ENCODE measurements at places on chromosomes 7 and 10.

DNA sequence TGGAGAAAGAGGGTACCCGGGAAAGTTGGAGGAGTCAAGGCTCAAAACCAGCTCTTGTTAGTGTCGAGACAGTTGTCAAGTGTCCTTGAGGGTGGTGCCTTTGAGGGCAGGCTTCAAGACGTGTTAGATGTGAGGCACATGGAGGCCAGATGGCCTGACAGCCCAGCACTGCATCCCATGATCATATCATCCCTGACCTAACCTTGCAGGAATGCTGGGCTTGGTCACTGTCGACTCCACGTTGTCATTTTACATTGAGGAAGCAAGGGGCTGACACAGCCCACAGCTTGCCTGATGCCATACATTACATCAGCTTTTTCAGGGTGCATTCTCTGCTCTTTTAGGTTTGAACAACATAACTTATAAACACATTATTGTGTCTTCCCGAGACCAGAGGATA lies 114.1 kb downstream of the ABCA13 start:
- DNase-seq: no peak

GRCh38 chr7:31767686-31768358 lies 80.8 kb downstream of the PPP1R17 start:
- no peak for DNase-seq

- no peak for DNase-seq
Observed at GRCh38 chr7:27185013-27185853, at the start of gene HOXA11. Gene HOXA11, minus strand, starts transcription at chr7:27185232. Its CDS starts 88 bp downstream, at chr7:27185144.

- no peak for DNase-seq
Observed at GRCh38 chr10:115956225-115957011, 316.6 kb downstream of the GFRA1 start.

GRCh38 chr7:69663911-69664832 lies 65.9 kb downstream of the AUTS2 start:
- no peak for DNase-seq

- no peak for DNase-seq
Observed at GRCh38 chr7:90723866-90724265, 127.7 kb downstream of the CDK14 start.

- no peak for DNase-seq
Observed at GRCh38 chr7:76278540-76278939, 23.9 kb upstream of the HSPB1 start.

DNA sequence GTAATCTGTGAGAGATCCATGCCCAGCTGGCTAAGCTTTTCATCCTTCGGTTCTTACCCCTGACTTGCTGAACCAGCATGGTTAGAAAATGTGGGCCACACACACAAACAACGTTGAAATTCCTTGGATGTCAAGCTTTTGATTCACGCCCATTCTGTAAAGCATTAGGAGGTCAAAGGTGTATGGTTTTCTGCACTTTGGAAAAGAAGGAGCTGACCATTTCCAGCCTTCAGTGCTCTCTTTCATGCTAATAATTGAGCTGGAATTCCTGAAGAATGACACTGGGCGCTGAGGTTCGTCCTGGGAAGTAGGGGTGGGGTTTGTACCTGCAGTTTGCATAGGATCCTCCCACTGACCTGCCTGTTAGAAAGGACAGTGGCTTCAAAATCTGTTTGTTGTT lies 23.1 kb downstream of the KLF6 start:
- no peak for DNase-seq

DNA sequence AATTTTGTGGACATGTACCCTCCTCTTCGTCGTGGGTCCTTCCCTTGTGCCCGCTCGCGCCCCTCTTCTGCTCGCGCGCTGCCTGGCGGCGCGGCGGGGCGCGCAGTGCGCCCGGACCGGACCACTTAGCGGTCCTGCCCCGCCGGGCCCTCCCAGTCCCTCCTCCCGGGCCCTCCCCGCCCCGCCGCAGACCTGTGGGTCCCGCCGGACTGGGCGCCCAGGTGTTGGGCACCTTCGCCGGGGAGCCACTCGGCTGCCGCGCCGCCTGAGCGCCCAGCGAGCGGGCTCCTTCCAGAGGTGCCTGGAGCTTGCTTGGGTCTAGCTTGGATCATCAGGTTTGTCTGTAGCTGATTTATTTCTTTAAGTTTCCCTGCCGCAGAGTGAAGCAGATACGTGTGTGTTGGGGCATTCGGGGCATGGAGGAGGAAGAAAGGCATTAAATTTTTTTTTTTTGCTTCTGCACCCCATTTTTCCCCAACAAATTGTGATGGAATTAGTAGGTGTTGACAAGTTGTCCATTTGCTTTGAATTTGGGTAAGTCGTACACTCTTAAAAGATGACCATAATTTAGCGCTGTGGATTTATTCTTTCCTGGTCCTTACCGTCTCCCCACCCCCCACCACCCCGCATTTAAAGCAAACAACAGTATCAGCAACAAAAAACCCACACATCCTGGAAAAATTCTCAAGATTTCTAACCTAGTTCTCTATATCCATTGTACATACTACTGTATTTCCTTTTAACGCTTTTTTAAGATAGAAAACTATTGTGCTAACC lies 905 bp downstream of the C1GALT1 start:
- no peak for DNase-seq

- DNase-seq: no peak
Observed at GRCh38 chr7:2813350-2814185, 30.5 kb downstream of the GNA12 start.

DNA sequence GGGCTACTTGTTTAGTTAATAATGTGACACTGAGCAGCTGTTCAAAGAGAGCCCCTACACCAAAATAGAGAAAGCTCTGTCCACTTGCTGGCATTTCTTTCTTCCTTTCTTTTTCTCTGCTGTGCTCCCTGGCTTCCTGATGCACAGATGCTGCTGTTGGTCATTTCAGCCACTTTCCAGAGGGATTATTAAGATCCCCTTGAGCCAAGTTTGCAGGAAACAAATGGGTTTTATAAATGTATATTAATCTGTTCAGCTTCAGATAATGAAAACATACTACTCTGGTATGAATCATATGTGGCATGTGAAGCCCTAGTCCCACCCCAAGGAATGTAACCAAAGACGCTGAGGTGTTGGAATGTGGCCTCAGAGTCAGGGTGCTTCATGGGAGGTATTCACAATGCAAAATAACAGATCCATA lies 638.2 kb upstream of the FZD8 start:
- DNase-seq: no peak

DNA sequence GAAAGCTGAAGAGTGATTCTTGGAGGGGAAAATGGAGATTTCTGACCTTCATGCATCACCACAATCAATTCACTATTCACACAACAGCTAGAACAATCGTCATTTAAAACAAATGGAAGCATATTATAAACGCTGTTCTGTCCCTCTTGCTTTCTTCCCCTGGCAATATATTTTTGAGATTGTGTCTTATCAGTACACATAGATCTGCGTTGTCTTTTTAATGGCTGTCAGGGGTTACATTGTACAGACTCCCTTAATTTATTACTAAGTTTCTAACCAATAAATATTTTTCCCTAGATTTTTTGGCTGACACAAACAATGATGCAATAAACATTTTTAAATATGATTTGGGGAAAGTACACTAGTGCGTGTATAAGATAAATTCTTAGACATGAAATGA lies 1115.7 kb upstream of the C7orf33 start:
- DNase-seq: no peak

DNA sequence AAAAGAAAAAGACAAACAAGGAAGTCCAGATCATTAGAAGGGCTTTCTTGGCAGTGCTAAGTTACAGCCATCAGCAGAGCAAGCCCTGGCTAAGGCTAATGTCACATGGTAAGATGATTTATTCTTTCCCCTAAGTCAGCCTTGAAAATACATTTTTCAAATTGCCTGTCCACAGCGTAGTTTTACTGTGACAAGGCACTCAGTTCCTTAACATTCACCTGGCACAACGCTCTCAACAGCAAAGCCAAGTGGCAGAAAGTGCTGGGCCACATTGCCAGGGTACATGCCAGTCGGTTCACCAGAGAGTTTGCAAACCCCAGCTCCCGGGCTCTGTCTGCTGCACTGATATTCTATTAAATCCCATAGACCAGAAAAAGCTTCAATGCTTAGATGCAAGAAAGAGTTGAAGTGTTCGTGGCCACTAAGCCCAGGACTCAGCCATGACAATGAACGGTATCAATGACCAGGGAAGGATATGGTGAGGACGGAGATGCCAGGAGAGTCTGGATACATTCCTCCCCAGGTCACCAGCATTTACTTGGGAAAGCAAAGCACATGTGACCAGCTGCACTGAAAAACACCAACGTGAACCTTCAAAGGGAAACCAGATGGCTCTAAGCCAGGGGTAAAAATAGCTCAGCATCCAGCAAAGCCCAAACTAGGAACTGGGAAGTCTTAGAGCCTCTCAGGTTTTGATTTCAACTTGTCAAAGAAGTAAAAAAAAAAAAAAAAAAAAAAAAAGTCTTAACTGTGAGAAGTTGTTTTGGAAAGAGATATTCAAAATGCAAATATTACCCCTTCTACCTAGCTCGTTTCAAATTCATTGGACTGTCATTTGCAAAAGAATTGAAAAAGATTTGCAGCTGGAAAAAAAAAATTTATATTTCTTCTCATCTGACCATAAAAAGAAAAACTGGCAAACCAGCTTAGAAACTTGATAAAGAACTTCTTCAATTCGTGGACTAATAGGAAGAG lies 23.9 kb upstream of the MPP7 start:
- no peak for DNase-seq

GRCh38 chr7:157000741-157001653 lies 9.5 kb downstream of the MNX1 start:
- no peak for DNase-seq

DNA sequence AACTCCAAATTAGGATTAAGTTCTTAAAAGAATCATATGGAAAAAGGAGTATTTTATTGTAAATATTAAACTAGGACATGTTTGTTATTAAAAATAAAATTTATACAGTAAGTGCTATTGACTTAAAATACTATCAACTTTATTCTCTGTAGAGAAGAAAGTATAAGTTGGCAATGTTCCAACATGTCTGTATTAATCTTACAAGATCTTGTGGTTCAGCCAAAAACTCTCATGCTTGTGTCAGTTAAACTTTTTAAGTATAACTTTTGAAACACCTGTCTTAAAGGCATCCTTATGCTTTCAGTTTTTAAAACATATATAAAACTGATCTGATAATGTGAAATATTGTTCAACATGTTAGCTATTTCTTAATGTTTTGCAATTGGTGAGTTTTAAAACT lies 160.7 kb downstream of the ZEB1 start:
- no peak for DNase-seq

DNA sequence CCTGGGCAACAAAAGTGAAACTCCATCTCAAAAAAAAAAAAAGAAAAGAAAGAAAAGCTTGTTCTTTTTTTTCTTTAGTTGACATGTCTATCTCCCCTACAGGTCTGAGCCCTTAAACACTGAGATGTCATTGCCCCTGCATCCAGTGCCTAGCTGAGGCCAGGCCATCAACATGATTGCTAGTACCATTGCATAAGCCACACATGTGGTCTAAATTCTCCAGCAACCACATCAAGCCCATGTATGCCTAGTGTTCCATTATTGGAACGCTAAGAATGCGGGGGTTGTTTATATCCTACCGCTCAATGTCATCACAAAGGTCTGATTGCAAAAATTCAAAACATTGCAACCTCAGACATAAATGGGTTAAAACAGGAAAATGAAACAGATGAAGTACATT lies 62.7 kb downstream of the NPTX2 start:
- DNase-seq: no peak

DNA sequence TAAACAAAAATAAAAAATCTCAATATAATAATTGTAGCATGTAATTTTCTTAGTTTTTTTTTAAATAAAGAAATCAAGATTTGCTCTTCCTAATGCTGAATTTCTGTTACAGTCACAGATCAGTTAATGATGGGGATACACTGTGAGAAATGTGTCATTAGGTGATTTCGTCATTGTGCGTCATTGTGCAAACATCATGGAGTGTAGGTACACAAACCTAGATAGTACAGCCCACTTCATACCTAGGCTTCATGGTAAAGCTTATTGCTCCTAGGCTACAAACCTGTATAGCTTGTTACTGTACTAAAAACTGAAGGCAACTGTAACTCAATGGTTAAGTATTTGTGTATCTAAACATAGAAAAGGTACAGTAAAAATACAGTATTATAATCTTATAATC lies 74.4 kb upstream of the LSM8 start:
- no peak for DNase-seq

DNA sequence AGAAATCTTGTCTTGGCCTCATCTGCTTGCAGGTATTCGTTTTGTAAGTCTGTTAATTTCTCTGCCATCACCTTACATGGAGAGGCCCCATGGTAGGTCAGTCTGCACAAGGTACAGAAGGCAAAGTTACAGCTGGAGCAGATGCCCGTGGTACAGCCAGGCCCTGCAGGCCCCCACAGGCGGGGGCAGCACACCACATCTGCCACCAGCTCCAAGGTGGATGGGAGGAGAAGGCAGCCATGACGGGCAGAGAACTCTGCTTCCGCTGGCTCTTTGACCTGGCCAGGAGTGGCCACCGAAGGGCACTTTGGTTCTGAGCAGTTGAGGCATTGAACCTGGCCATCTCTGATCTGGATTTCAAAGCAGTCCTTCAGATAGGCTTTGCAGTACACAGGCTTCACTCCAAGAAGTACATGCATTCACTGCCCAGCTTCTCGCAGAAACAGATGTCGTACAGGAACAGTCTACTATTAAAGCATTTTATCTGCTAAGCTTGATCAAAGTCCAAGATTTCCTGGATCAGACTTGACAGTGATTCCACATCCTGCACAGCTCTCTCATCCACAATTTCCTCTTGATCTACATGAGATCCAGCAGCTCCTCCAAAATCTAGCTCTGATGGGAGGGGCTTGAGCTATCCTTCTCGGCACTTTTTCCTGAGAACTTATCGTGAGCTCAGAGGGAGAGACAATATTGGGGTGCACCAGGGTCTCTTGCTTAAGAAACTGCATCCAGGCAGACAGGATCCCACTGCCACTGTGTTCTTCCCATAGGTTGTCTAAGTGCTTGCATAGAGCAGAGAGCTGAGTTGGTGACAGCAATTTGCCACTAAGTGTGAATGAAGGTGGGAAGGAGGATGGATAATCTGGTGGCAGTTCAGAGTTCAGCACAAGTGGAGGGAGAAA lies 120.7 kb downstream of the TRRAP start:
- DNase-seq: no peak

- DNase-seq: no peak
Observed at GRCh38 chr10:9545073-9545472, 1472.6 kb upstream of the CELF2 start.

DNA sequence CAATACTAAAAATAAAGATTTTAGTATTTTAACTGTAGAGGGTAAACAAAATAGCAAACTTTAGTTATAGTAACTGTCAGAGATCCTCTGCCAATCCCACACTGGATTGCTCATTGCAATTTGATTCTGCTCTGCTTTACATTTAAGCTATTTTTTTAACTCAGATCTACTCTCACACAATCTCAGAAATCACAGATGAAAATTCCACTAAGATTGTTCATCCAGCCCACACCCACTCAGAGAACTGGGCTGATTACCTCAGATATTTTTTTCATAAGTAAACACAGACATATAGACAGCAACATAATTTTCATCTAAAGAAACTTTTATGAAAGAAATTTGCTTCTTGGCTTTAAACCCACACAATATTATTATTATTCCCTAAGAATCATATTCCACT lies 7.0 kb downstream of the OSBPL3 start:
- no peak for DNase-seq

- no peak for DNase-seq
Observed at GRCh38 chr7:22192801-22193200, 164.2 kb downstream of the RAPGEF5 start.

Measured in NCI-H2107 (cell line).